ENCODE measurements at places on chromosomes 16 and 17. TPM values are rescaled to one million over a fixed set of nuclear protein-coding genes. Genes with fewer than 3 reads are reported as not detected.

DNA sequence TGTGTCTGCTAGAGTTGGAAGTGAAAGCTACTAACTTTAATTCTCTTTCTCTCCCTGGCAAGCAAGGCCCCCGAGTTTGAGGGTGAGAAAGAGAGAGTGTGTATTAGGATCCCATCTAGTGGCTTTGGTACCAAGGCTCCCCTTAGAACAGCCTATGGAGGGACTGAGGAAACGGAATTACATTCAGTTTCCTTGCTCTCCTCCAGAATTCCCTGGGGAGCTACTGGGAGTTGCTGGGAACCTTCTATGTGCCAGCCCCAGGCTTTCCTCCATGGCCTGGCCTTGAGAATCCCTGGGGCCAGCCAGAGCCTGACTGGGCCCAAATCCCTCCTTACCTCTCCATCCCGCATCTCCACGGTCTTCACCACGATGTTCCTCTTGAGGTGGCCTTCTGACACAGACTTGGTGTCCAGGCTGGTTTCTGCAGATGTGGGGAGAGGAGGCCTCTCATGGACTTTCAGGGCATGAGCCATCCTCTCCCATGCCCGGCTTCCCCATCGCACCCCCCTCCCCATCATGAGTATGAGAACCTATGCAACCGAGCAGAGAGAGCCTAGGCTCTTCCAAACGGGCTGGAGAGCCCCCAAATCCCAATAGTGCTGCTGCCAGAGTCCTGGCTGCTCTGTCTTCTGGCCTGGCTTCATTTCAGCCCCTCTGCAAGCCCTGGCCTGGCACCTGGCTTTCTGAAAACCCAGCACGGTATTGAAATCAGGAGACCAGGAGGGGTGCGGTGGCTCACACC, 7.4 kb downstream of the GFAP start:
- H3K27me3 ChIP-seq, result peaks cover 17% of the 10 kb centered on the region
- peaks cover 12% of the 10 kb centered on the region for H3K4me1 ChIP-seq
- no peaks in the 10 kb centered on the region for H3K36me3 ChIP-seq
- H3K4me3 ChIP-seq, result no peak overlapping the region
- H3K27ac ChIP-seq, result no peak overlapping the region
- DNase-seq, result no peak

GRCh38 chr17:57459286-57459915, 203.1 kb downstream of the MSI2 start:
- H3K27ac ChIP-seq, result no peak overlapping the region
- peaks cover 5% of the 10 kb centered on the region for H3K4me1 ChIP-seq
- no peaks in the 10 kb centered on the region for H3K36me3 ChIP-seq
- no peak for DNase-seq

PRR29 gene
- not detected for total RNA-seq

- H3K4me3 ChIP-seq, result no peak overlapping the region
- no peaks in the 10 kb centered on the region for H3K36me3 ChIP-seq
- no peak for DNase-seq
- H3K27ac ChIP-seq, result no peak overlapping the region
Observed at GRCh38 chr16:89371968-89372634, 118.3 kb downstream of the ANKRD11 start.

GRCh38 chr17:58120195-58120822, 27.9 kb upstream of the OR4D1 start:
- H3K36me3 ChIP-seq, result no peaks in the 10 kb centered on the region
- no peak overlapping the region for H3K27ac ChIP-seq
- no peak for DNase-seq

- no peaks in the 10 kb centered on the region for H3K4me1 ChIP-seq
- DNase-seq, result no peak
- no peak overlapping the region for H3K4me3 ChIP-seq
- H3K27me3 ChIP-seq, result peaks cover 7% of the 10 kb centered on the region
- H3K36me3 ChIP-seq, result no peaks in the 10 kb centered on the region
- H3K27ac ChIP-seq, result no peak overlapping the region
Observed at GRCh38 chr16:55019419-55020131, 88.9 kb downstream of the IRX5 start.

DNA sequence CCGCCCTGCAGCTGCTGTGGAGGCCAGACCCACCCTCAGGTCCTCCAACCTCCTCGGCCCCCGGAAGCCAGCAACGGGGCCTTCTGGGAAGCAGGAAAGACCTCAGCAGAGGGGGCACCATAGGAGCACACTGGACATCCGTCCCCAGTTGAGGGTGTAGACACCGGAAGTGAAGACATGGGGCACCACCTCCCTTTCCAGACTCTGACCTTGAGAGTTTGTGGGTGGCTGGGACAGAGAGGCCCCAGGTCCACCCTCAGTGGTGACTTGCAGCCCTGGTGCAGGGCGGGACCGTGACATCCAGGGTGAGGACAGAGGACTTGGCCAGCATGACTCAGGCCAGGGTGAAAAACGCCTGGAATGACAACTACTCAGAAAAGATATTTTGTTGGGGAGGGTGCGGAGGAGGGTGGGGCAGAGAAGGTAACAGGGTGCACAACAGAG, 19.9 kb downstream of the CEP295NL start:
- peak overlapping the region; percentile 39 for H3K4me3 ChIP-seq
- peak overlapping the region; percentile 95 for H3K27ac ChIP-seq
- H3K4me1 ChIP-seq, result peaks cover 75% of the 10 kb centered on the region
- H3K27me3 ChIP-seq, result no peaks in the 10 kb centered on the region
- DNase-seq, result peak; percentile 93

- peaks cover 42% of the 10 kb centered on the region for H3K4me1 ChIP-seq
- H3K27ac ChIP-seq, result no peak overlapping the region
- H3K4me3 ChIP-seq, result no peak overlapping the region
- peaks cover 9% of the 10 kb centered on the region for H3K27me3 ChIP-seq
- H3K36me3 ChIP-seq, result no peaks in the 10 kb centered on the region
Observed at GRCh38 chr16:84916178-84916577, 95.2 kb downstream of the ZDHHC7 start.

- DNase-seq, result no peak
- H3K36me3 ChIP-seq, result peaks cover 9% of the 10 kb centered on the region
- no peak overlapping the region for H3K4me3 ChIP-seq
- H3K4me1 ChIP-seq, result no peaks in the 10 kb centered on the region
- H3K27me3 ChIP-seq, result no peaks in the 10 kb centered on the region
Observed at GRCh38 chr17:66789961-66790437, 44.9 kb upstream of the CACNG5 start.
